SIG-M5 (cell line): ENCODE measurements at places on chromosomes 6 and 20.

GRCh38 chr6:29424575-29424974, 9.8 kb downstream of the OR12D1 start:
- DNase-seq = no peak

DNA sequence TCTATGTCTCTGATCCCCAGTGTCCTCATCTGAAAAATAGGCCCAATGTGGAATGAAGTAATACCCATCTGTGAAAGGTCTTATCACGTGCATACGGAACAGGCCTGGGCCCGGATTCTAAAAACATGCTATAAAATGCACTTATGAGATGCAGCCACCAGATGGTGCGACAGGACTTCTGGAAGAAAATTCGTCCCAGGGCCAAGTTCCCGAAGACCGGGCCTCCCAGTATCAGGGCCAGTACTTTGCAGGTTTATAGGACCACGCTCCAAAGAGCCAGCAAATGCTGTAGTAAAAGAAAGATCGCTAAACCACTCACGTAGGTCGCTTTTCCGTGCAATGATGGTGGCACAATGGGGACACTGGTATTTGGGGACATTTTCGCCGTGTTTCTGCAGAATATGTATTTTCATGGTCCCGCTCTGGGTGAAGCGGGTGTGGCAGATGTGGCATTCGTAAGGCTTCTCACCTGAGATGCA, 10.6 kb downstream of the CTCFL start:
- DNase-seq = no peak

GRCh38 chr20:35768731-35769664, 2.8 kb upstream of the PHF20 start:
- no peak for DNase-seq

DNA sequence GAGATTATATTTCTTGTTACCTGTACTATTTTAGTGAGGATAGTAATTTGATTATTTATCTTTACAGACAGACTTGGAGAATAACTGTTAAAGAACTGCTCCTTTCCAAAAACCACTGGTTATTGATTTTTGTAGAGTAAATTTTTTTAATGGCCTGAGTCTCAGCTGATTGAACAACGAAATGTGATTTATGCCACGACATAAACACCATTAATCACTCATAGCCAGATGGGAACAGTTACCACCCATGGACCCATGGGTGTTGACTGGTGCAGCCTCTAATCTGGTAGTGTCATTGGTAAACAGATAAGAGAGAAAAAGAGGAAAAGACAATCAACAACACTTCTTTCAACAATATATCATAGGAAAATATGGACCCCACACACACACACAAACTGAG, 101.4 kb upstream of the BEND6 start:
- no peak for DNase-seq
